ENCODE measurements at places on chromosomes 6 and 20.

GRCh38 chr20:48921168-48921882 is at the start of gene ARFGEF2:
TSS of gene ARFGEF2 (plus strand) at chr20:48921711. CDS start at chr20:48921890, 179 bp downstream.
- peak; percentile 95 for DNase-seq

DNA sequence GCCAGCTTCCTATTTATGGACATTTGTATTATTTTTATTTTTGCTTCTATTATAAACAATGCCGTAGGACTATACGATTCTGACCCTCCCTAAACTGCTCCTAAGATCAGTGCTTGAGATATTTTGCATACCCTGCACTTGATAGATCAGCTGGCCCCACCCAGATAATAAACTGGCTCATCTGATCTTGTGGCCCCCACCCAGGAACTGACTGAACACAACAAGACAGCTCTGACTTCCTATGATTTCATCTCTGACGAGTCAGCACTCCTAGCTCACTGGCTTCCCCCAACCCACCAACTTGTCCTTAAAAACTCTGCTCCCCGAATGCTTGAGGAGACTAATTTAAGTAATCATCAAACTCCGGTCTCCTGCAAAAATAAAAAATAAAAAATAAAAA is 34.9 kb upstream of the TFAP2A start:
- DNase-seq, result no peak

GRCh38 chr20:1700990-1701389 is 43.4 kb upstream of the SIRPG start:
- DNase-seq, result peak; percentile 59

- no peak for DNase-seq
Observed at GRCh38 chr6:15516378-15516777, 146.4 kb downstream of the DTNBP1 start.

DNA sequence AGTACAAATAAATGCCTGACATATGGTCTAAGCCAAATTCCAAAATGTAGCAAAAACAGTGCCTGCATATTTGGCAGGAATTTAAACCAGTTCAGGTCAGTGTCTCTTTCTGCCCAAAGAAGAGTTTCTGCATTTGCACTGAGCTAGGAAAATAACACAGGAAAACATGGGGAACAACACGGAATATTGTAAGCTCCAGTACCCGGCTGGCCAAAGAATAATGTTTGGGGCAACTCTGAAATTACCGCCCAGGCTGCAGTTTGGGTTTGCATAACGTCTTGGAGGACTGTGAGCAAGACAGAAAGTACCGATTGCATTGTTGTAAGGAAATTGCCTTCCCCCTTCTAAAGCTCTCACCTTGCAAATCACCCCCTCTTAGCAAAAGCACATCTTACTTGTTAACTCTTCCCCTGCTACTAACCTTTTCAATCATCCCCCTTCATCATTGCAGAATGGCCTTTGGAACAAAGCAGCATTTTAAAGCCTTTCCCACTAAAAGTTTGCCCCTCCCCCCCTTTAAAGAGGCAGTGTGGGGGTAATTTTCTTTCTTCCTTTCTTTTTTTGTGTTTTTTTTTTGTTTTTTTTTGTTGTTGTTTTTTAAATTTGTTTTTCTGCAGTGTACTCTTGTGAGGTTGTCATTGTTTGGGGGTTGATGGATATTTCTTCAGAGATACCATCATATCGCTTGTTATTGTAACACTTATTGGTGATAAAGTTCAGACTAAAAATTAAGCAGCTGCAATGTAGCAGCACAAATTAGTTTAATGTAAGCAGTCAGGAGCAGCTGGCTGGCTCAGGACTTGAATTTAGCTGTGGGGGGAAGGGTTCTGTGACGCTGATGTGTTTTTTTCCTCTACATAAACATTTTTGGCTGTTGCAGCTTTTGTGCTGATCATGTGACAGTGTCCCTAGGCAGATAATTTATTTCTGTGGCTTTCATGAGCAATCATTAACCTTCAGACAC is 100.0 kb upstream of the CITED2 start:
- peak; percentile 84 for DNase-seq

All from NCI-H2171 (cell line).